Activated CD8-positive, alpha-beta memory T cell treated with anti-CD3 and anti-CD28 coated beads, Interleukin-2, amount 10 ng/mL, durations not matched to agents 7 days and 5 days (primary cell): ENCODE measurements at places on chromosomes 12 and 14. TPM values are rescaled to one million over a fixed set of nuclear protein-coding genes. Genes with fewer than 3 reads are reported as not detected.

Gene ARHGDIB
- total RNA-seq: 1,208 TPM

Gene PLBD1
- total RNA-seq: not detected

Gene AEBP2
- 76.1 TPM for total RNA-seq

Gene ANKS1B
- total RNA-seq: 0.96 TPM

Gene NEDD8
- total RNA-seq: 181 TPM

Gene PDE3A
- not detected for total RNA-seq

Gene TMTC2
- total RNA-seq: 3.3 TPM

Gene E2F7
- total RNA-seq: 26.1 TPM

Gene FAIM2
- 0.05 TPM for total RNA-seq

Gene SERPINA9
- not detected for total RNA-seq

Gene PMCH
- total RNA-seq: 0.53 TPM

Gene MAP1LC3B2
- total RNA-seq: 0.54 TPM

Gene KRT83
- not detected for total RNA-seq

Gene CD4
- 0.82 TPM for total RNA-seq

Gene KRT74
- not detected for total RNA-seq

Gene KRT79
- not detected for total RNA-seq

DNA sequence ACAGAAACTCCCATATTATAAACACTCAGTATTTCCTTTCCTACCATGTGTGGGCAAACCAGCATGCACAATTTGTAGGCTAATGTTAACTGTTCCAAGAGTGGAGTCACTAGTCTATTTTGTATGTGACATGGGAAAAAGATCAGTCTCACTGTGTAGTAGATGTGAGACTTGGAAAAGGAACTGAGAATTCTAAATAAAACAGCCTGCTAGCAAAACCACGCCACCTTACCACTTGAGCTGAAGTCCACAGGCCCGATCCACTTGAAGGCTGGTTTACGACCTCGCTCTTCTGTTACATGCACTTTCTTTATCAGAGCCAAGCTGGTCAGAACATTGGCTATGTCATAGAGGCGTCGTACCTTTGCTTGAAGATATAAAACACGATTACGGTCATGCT lies 22.5 kb downstream of the E2F7 start:
- H3K27me3 ChIP-seq: no peaks in the 10 kb centered on the region
- no peak for DNase-seq
- peaks cover 63% of the 10 kb centered on the region for H3K36me3 ChIP-seq
- H3K4me1 ChIP-seq: peaks cover 1% of the 10 kb centered on the region

- H3K4me3 ChIP-seq: no peak overlapping the region
- no peaks in the 10 kb centered on the region for H3K4me1 ChIP-seq
- H3K27ac ChIP-seq: no peak overlapping the region
- H3K27me3 ChIP-seq: no peaks in the 10 kb centered on the region
Measured at GRCh38 chr14:84527706-84528105, 1002.2 kb upstream of the FLRT2 start.

DNA sequence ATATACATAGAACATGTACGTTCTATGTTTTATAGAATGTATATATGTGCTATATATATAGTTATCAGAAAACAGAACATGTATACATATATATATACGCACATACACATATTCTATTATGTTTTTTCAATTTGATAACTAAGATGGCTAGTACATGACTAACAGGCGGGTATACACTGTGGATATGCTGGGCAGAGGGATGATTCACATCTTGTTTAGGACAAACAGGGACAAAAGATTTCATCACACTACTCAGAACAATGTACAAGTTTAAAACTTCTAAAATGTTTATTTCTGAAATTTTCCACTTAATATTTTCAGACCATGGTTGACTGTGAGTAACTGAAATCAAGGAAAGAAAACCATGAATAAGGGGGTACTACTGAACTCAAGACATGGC lies 17.4 kb downstream of the TIMELESS start:
- H3K27me3 ChIP-seq: no peaks in the 10 kb centered on the region
- H3K27ac ChIP-seq: no peak overlapping the region
- peaks cover 40% of the 10 kb centered on the region for H3K36me3 ChIP-seq
- DNase-seq: no peak
- H3K4me3 ChIP-seq: no peak overlapping the region

DNA sequence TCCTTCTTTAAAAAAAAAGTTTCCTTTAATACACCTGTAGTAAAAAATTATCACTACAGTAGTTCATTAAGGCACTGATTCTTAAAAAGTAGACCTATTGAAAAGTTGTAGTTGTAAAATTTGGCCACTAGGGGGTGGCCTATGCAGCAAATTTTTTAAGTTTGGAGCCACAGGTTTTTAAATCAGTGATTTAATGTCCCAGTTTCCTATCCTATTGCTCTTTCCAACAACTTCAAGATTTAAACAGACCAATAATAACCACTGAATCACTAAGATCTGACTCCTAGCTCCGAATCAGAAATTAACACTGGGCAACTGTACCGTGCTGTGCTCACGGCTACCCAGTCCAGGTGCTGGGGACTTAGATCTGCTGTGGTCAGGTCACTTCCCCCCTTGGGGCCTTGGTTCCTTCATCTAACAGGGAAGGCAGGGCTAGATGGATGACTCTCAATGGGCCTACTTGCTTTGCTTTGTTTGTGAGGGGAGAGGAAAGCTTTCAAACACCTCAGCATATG lies 279.3 kb downstream of the MED13L start:
- H3K4me3 ChIP-seq: no peak overlapping the region
- H3K4me1 ChIP-seq: peaks cover 3% of the 10 kb centered on the region
- H3K36me3 ChIP-seq: peaks cover 15% of the 10 kb centered on the region

GRCh38 chr12:1171657-1172408 lies 180.8 kb downstream of the ERC1 start:
- H3K4me3 ChIP-seq: no peak overlapping the region
- H3K4me1 ChIP-seq: no peaks in the 10 kb centered on the region
- H3K27me3 ChIP-seq: no peaks in the 10 kb centered on the region

DNA sequence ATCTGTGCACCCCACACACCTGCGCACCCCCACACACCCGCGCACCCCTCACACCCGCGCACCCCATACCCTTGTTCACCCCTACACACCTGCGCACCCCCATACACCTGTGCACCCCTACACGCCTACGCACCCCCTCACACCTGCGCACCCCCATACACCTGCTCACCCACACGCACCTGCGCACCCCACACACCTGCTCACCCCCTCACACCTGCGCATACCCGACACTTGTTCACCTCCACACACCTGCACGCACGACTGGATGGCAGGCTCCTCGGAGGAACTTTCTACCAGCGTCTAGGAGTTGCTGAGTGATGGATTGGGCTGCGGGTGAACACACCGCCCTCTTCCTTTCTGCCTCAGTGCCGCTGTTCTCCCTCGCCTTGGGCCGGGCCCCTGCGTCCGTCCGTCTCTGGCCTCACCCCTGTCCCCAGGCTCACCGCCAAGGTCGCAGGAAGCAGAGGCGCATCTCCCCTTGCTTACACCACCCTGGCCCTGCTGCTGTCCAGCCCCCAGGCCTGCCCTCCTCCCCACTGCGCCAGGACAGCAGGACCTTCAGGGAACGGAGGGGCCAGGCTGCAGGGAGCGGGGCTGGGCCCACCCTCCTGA lies 20.7 kb upstream of the TMEM106C start:
- no peak overlapping the region for H3K27ac ChIP-seq
- peaks cover 16% of the 10 kb centered on the region for H3K27me3 ChIP-seq
- no peak overlapping the region for H3K4me3 ChIP-seq
- no peak for DNase-seq
- H3K36me3 ChIP-seq: no peaks in the 10 kb centered on the region
- no peaks in the 10 kb centered on the region for H3K4me1 ChIP-seq

GRCh38 chr12:130634866-130635265 lies 81.2 kb downstream of the RIMBP2 start:
- H3K4me3 ChIP-seq: no peak overlapping the region
- no peaks in the 10 kb centered on the region for H3K4me1 ChIP-seq
- peaks cover 13% of the 10 kb centered on the region for H3K27me3 ChIP-seq
- H3K36me3 ChIP-seq: no peaks in the 10 kb centered on the region
- H3K27ac ChIP-seq: no peak overlapping the region

GRCh38 chr12:84779169-84779568 lies 133.4 kb downstream of the SLC6A15 start:
- no peak overlapping the region for H3K4me3 ChIP-seq
- no peaks in the 10 kb centered on the region for H3K27me3 ChIP-seq

DNA sequence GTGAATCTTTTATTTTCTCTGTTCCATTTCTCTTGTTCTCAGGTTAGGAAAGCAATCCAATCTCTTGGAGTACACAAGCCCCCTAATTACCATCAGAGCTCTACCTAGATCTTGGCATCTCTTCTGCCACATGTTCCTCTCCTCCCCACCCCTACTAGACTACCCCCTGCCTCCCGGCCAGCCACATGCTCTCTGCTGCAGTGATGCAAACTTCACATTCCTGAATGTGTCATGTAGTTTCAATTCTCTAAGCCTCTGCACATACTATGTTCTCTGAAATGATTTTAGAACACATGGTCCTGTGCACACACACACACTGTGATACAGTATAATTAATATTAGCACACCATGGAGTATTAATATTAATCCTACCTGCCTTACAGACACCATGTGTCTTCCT lies 104.6 kb downstream of the EFCAB11 start:
- H3K36me3 ChIP-seq: no peaks in the 10 kb centered on the region
- no peak overlapping the region for H3K4me3 ChIP-seq
- no peak overlapping the region for H3K27ac ChIP-seq
- H3K4me1 ChIP-seq: no peaks in the 10 kb centered on the region
- no peak for DNase-seq

DNA sequence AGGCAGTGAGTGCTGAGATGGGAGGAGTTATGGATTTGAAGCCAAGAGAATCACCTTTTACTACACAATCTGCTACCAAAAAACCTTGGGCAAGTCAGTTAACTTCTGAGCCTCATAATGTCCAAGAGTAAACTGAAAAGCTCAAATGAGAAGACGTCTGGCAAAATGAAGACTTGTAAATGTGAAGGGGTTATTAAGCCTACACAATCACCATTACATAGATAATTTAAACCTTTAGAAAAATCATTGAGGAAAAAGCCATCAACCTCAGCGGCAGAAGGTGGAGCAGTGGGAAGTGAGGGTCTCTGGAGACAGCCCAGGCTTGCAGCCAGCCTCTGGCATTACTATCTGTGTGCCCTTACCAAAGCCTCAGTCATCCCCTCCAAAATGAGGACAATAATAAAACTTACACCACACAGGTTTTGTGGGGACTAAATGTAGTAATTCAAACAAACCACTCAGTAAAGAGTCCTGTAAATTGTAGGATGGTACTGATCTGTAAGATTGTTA lies 50.5 kb upstream of the CCDC175 start:
- H3K27ac ChIP-seq: no peak overlapping the region
- DNase-seq: no peak
- H3K4me3 ChIP-seq: no peak overlapping the region

GRCh38 chr12:75820848-75821578 lies 210.6 kb downstream of the PHLDA1 start:
- DNase-seq: no peak
- H3K27me3 ChIP-seq: peaks cover 12% of the 10 kb centered on the region
- H3K4me3 ChIP-seq: no peak overlapping the region
- no peaks in the 10 kb centered on the region for H3K36me3 ChIP-seq

DNA sequence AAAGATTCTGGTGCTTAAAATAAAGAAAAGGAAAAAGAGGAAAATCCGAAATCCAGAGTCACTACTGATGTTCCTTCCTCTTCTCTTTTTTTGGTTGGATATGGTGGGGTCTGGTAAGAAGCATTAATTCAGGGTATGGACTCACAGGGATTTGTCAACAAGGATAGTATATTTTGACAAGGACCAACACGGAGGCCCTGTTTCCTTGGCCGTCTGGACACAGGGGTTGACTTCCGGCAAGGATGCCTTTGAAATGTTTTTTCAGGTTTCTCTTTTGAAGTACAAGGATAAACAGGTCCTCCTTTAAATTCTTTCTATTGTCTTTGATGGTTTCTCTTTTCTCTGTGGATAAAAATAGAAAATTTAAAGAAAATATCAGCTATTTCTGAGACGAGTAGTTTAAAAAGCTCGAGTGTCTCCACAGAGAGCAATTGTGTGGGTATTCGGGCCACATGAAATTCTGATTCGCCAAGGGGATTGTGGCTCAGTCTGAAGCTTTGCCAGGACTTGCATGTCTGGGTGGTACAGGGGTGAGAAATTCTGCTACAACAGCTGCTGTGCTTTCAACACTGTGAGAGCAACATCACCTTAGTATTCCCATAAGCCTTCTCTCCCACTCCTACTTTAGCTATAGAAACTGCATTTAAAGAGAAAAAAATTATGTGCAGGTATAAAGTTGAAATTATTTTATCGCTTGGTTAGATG lies 88.5 kb upstream of the CSRP2 start:
- no peak for DNase-seq
- peaks cover 12% of the 10 kb centered on the region for H3K27me3 ChIP-seq
- no peak overlapping the region for H3K4me3 ChIP-seq
- H3K4me1 ChIP-seq: peaks cover 7% of the 10 kb centered on the region

GRCh38 chr12:53214687-53215455 lies 7.8 kb upstream of the ITGB7 start:
- no peaks in the 10 kb centered on the region for H3K27me3 ChIP-seq
- H3K27ac ChIP-seq: peak overlapping the region; percentile 27
- DNase-seq: no peak
- H3K4me1 ChIP-seq: peaks cover 69% of the 10 kb centered on the region

GRCh38 chr12:15520844-15521243 lies 198.5 kb downstream of the PTPRO start:
- peaks cover 29% of the 10 kb centered on the region for H3K27me3 ChIP-seq
- H3K4me3 ChIP-seq: no peak overlapping the region
- DNase-seq: no peak
- no peaks in the 10 kb centered on the region for H3K36me3 ChIP-seq
- H3K27ac ChIP-seq: no peak overlapping the region
- no peaks in the 10 kb centered on the region for H3K4me1 ChIP-seq

- H3K27me3 ChIP-seq: peaks cover 3% of the 10 kb centered on the region
- DNase-seq: no peak
- peaks cover 3% of the 10 kb centered on the region for H3K4me1 ChIP-seq
- H3K27ac ChIP-seq: no peak overlapping the region
Measured at GRCh38 chr14:66610154-66610563, 102.2 kb downstream of the GPHN start.

- peak overlapping the region; percentile 26 for H3K27ac ChIP-seq
- DNase-seq: peak; percentile 38
- peaks cover 70% of the 10 kb centered on the region for H3K4me1 ChIP-seq
- H3K36me3 ChIP-seq: peaks cover 25% of the 10 kb centered on the region
- peaks cover 14% of the 10 kb centered on the region for H3K27me3 ChIP-seq
Measured at GRCh38 chr12:47901718-47902093, 3.1 kb downstream of the VDR start.

- peaks cover 14% of the 10 kb centered on the region for H3K4me1 ChIP-seq
- H3K27ac ChIP-seq: peak overlapping the region; percentile 35
- no peak overlapping the region for H3K4me3 ChIP-seq
- H3K36me3 ChIP-seq: no peaks in the 10 kb centered on the region
- DNase-seq: peak; percentile 85
Measured at GRCh38 chr12:47742253-47742825, 16.3 kb downstream of the RAPGEF3 start.

- no peaks in the 10 kb centered on the region for H3K36me3 ChIP-seq
- no peak overlapping the region for H3K27ac ChIP-seq
- H3K4me1 ChIP-seq: peaks cover 3% of the 10 kb centered on the region
- no peak overlapping the region for H3K4me3 ChIP-seq
- no peak for DNase-seq
Measured at GRCh38 chr12:58925111-58925611, 4.9 kb upstream of the LRIG3 start.

GRCh38 chr12:75634244-75635222 lies 123.1 kb upstream of the KRR1 start:
- DNase-seq: no peak
- no peak overlapping the region for H3K27ac ChIP-seq
- no peak overlapping the region for H3K4me3 ChIP-seq
- H3K4me1 ChIP-seq: peaks cover 35% of the 10 kb centered on the region

GRCh38 chr14:67746927-67747326 lies 45.2 kb downstream of the RDH12 start:
- no peak for DNase-seq
- peaks cover 22% of the 10 kb centered on the region for H3K36me3 ChIP-seq
- H3K4me1 ChIP-seq: peaks cover 10% of the 10 kb centered on the region
- no peak overlapping the region for H3K4me3 ChIP-seq
- H3K27ac ChIP-seq: no peak overlapping the region
